ENCODE measurements at places on chromosomes 11 and 22. TPM values are rescaled to one million over a fixed set of nuclear protein-coding genes. Genes with fewer than 3 reads are reported as not detected.

HBB gene
- not detected for total RNA-seq

UQCR10 gene
- total RNA-seq: 94.0 TPM

GRCh38 chr22:37048133-37048532 lies 3.4 kb upstream of the KCTD17 start:
- no peak for DNase-seq

GRCh38 chr22:45602824-45603595 lies 68.6 kb upstream of the ATXN10 start:
- DNase-seq: no peak

DDTL gene
- not detected for total RNA-seq

GRCh38 chr11:129846508-129847335 lies 31.1 kb downstream of the TMEM45B start:
- DNase-seq: no peak

- DNase-seq: no peak
Observed at GRCh38 chr11:30351061-30351460, 28.2 kb downstream of the ARL14EP start.

- DNase-seq: no peak
Observed at GRCh38 chr11:96309643-96310017, 33.4 kb downstream of the MAML2 start.

DNA sequence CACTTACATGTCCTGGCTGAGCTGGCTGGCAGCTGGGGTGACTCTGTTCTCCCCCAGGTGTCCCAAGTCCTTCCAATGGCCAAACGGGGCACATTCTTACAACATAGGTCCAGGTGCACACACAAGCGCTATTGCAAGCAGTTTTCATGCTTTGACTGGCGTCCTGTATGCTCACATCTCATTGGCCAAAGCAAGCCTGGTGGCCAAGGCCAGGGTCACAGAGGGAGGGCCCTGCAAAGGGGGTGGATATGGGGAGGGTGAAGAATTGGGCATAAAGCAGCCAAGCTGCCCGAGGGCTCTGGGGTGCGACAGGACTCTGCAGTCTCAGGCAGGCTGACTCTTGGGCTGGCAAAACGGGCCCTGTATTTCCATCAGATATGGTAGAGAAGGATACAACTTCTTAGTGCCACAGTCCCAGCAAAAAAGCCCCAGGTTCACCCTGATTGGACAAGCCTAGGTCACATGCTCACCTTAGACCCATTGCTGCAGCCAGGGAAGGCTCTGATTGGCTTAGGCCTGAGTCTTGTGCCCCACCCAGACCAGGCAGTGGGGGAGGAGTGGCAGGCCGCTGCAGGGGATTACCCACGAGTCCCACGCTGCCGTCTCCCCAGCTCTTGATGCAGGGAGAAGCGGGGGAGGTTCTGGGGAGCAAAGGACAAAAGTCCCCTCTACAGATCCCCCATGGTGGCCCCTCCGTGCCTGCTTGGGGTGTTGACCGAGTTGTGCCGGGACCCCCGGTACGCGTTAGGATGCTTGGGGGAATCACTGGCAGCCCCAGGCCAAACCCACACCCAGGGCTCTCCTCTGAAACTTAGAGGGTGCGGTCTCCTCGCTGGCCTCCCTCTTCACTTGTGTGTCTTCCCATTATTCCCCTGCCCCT lies 110.8 kb downstream of the ARHGAP8 start:
- DNase-seq: no peak

DNA sequence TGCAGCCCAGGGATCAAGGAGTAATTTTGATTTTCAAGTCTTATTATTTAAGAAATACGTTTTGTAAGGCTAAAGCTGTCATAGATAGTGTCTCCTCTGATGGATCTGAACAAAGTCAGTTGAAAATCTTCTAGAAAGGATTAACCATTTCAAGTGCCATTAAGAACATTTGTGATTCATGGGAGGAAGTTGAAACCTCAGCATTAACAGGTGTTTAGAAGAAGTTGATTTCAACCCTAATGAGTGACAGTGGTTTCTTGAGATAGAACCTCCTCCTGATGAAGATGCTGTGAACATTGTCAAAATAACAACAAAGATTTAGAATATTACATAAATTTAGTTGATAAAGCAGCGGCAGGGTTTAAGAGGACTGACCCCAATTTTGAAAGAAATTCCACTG lies 61.7 kb downstream of the PRR5L start:
- no peak for DNase-seq

MMP8 gene
- total RNA-seq: not detected

DNA sequence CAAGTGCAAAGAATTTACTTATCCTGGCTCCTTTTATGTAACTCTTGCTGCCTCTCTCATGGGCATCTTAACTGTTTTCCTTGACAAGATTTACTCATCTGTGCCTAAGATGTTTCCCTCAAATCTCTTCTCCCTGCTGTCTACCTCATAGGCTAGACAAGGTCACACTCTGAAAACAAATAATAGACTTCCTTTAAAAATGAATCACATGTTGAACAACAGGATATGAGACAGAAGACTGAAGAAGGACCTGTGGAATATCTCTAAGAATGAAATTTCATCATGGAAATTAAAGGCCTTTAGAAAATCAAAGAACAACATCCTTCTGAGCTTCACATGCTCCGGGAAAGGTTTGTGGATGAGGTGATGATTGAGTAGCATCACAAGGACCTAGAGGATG lies 6.0 kb upstream of the SCGB2A2 start:
- peak; percentile 75 for DNase-seq

OR51B5 gene
- not detected for total RNA-seq

DNA sequence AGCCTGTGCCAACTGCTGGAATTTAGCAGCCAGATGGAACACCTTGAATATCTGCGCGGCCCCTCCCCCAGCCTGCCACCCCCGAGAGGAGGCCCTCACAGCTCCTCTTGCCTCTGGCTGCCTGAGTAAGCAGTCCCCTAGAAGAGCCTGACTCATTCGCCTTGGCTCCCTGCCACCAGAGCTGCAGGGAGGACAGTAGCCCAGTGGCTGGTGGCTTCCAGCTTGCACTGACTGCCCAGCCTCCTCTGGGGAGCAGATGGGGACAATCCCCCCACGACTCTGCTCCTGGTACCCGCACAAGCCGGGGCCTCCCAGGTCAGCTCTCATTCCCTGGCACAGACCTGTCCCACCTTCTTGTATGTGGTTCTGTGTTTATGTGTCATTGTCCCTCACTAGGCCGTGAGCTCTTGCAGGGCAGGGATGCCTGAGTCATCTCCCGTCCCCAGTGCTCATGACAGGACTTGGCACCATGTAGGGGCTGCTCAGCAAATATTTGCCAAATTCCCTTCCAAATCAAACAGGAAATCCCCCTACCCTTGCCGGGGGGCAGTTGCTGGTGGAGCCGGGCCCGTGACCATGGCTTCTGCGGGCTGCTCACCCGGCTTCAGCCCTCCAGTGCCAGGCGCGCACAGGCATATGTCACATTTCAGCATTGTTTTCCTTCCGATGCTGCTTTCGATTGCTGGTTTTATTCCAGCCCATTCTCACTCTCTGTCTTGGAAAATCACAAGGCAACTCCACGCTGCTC lies 43.6 kb downstream of the CACNG2 start:
- peak; percentile 79 for DNase-seq

DNA sequence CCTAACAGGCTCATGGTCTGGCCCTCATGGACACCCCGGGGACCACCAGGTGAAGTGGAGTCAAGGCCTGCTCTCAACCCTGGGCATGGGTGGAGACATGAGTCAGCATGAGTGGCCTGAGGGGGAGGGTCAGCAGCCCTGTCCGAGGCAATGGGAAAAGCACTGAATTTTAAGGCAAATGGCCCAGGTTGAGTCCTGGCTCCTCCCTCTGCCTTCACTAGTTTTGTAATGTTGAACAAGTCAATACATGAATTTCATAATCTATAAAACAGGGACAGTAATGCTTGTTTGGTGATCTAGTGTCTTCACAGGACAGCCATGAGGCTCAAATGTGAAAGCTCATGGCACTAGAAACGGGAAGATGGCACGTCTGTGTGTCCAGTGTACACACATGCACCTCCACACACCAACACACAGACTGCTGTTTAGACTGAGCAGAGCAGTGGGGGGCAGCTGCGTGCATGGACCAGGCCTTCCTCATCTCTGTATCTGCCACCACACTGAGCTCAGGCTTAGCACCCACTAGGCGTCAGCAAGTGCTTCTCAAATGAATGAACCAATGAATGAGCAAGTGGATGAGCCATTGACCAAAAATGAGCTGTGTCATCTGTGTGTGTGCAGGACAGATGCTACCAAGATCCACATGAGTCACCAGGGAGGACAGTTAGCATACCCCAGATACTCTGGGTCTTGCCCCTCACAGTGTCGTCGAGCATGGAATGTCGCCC lies 63.4 kb downstream of the NRXN2 start:
- no peak for DNase-seq

GRCh38 chr11:88448131-88448670 lies 110.7 kb upstream of the CTSC start:
- DNase-seq: no peak

CAPN5 gene
- total RNA-seq: 15.0 TPM

GRCh38 chr11:94656968-94657367 lies 89.8 kb downstream of the PIWIL4 start:
- no peak for DNase-seq
